NCI-H1092 treated with DMSO at 0.1 percent for 48 hours (cell line): ENCODE measurements at places on chromosomes 3 and 15.

- no peak for DNase-seq
Measured at GRCh38 chr3:128297401-128298138, 144.3 kb downstream of the EEFSEC start.

GRCh38 chr3:8423307-8423706 lies 78.3 kb upstream of the LMCD1 start:
- no peak for DNase-seq

DNA sequence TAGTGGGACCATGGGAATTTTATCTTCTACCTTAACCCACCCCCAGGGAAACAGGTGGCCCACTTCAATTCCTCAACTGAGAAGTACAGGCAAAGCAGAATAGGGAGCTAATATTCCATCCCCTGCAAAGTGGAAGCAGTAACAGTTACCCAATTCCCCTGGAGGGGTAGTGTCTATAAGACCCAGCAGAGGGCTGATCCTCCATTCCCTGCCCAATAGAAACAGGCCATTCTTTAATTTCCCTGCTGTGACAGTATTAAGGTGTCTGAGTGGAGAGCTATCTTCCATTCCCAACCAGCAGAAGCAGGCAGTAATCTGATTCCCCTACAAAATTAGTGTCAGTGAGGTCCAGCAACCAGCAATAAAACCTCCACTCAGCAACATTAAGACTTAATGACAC lies 219.8 kb downstream of the ULK4 start:
- no peak for DNase-seq

GRCh38 chr3:123740391-123740822 lies 143.7 kb downstream of the MYLK start:
- DNase-seq = no peak

GRCh38 chr3:66606868-66607267 lies 106.0 kb upstream of the LRIG1 start:
- no peak for DNase-seq

DNA sequence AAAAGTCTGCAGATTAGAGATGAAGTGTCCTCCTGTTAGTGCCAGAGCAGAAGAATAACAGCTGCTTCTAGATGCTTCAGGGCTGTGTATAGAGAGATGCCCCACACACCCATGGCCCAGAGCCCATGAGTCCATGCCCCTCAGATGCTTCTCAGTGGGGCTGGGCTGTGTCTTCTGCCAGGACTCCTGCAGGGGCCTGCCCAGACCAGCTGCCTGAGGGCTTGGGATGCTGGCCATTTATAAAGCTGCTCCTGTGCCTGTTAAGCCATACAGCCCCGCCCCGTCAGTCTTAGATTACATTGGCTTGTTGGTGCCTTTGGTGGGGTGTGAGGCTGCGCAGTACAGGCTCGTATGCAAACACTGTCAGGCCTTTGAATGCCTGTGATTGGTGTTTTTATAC lies 318.0 kb upstream of the CTDSPL start:
- no peak for DNase-seq

DNA sequence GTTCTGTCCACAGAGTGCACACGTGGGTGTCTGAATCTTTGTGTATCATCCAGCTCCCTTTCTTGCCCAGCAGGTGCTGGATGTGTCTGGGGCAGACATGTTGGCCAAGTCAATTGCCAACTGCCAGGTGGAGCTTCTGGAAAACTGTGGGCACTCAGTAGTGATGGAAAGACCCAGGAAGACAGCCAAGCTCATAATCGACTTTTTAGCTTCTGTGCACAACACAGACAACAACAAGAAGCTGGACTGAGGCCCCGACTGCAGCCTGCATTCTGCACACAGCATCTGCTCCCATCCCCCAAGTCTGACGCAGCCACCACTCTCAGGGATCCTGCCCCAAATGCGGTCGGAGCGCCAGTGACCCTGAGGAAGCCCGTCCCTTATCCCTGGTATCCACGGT lies 12.5 kb upstream of the RPP14 start:
- no peak for DNase-seq

- DNase-seq = no peak
Measured at GRCh38 chr15:79682285-79682684, 214.5 kb downstream of the MTHFS start.

GRCh38 chr3:125107861-125108567 lies 52.2 kb upstream of the HEG1 start:
- DNase-seq = no peak

- DNase-seq = no peak
Measured at GRCh38 chr3:77814845-77815244, 774.9 kb downstream of the ROBO2 start.

- DNase-seq = no peak
Measured at GRCh38 chr3:140128217-140128616, 193.2 kb downstream of the CLSTN2 start.

DNA sequence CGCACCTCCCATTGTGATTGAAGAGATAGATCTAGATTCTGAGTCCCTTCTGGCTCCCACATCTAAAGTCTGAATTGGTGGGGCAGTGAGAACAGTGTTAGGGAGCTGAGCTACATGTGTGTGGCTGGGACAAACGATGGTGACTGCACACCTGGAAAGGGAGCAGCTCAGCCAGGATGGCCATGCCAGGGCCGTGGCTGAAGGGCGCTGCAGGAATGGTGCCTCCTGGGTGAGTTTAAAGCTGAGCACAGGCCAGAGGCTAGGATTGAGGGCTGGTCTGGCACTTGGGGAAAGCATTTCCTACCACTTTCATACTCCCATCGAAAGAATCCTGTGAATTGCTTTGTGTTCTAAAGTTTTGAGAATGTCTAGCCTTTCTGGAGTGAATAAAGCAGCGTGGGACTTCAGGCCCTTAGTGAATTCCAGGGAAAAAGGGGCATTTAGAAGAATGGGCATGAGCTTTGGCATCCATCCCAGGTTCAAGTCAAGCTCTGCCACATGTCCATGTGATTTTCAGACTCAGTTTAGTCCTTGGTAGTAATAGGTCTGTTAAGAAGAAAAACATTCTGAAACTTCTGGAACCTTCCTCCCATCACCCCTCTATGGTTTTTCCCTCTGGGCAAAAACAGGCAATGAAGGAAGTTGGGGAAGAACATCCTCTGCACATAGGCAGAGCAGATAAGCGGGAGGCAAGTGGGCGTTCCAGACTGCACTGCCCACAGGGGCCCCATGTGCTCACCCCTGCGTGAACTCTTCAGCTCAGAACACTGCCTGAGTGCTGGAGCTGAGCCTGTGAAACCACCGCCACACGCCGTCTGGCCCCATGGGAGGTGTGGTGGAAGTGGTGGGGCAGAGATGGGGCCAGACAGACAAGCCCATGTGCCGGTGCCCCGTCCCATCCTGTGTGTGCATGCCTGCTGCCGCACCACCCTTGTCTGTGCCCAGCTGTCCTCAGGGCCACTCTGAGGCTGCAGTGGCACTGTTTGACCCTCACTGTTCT lies 12.9 kb upstream of the CPNE9 start:
- no peak for DNase-seq

GRCh38 chr15:31452595-31453557 lies 126.2 kb downstream of the KLF13 start:
- DNase-seq = no peak

DNA sequence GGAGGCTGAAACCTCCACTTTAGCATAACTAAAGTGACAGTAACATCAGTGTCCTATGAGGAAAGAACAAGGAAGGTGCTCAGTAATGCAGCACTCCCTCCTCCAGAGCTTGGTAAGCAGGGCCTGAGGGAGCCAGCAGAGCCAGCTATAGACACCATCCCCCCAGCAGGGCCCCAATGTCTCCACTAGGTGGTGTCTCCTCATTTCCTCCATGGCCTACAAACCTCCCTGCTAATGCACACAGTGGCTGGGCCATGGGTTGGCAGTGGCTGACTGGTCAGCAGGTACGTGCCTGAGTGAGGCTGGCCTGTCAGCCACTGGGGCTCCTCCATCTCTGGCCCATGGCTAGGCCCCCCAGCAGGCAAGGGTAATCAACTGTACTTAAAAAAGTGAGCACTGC lies 13.6 kb downstream of the MRPS25 start:
- DNase-seq = no peak

DNA sequence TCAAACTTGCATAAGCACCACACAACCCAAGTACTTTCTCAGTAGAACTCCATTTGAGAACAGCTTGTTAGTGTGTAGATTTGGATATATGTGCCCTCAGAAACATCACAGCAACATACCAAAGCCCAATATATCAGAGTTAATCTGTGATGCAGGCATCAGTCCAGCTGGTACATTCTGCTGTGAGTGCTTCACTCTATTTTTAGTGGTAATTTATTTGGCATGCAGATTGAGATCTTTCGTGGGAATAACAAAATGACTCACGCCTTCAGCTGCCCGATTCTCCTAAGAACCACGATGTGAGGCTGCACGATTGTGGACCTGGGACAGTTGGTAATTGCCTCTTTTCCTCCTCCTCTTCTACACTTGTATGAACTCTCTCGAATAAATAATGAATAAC lies 730.7 kb downstream of the SQOR start:
- no peak for DNase-seq

DNA sequence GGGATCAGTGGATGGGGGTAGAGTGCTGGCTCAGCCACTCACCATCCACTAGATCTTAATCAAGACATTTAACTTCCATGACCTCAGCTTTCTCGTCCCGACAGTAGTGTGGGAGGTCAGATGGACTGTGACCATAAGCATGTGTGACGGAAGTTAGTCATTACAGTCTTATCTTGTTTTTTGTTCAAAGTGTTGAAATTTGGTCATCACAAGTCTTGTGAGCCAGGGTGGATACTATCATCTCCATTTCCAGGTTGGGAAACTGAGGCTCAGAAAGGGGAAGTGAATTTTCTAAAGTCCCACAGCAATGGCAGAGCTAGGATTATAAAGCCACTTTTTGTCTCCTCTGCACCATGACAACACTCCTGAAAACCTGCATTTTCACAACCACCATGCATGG lies 32.0 kb upstream of the ITGA11 start:
- DNase-seq = no peak

- no peak for DNase-seq
Measured at GRCh38 chr3:170766823-170767575, 103.0 kb downstream of the RPL22L1 start.

DNA sequence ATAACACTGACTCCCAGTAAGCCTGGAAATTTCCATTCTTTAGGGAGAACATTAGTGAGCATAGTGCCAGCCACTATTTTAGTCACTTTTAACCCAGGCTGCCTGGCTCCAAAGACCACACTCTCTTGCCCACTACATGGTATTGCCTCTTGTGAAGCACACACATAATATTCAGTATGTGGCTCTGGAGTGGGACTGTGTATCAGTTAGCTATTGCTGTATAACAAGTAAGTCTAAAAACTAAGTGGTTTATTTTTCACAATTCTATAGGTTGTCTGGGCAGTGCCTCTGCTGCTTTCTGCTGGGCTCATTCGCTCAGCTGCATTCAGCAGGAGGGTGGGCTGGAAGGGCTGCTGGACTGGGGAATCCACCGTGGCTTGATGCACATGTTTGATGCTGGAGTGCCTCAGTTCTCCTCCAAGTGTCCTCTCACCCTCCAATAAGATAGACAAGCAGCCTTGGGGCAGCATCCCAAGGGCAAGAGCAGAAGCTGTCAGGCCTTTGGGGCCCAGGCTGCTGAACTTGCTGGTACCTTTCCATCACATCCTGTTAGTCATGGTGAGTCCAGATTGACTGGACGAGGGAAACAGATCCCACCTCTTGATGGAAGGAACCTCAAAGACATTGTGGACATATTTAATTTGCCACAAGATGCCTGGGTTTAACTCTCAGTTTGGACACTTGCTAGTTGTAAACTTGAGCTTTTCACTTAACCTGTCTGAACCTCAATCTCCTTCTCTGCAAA lies 66.6 kb upstream of the TLE3 start:
- DNase-seq = no peak

DNA sequence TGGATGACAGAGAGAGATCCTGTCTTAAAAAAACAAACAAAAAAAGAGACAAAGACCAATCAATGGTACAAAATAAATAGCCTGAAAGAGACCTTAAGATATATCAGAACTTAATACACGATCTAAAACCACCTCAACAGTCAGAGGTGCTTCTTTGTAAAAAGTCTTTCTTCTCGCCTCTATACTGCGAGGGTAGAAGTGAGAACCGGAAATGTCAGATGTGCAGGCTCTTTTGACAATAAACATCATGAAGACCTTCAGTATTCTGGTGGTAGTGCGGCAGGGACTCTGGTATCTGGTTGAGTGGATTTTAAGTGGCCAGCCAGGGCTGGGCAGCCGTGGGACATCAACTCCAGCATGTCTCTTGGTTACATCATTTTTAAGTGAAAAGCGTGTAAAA lies 30.0 kb downstream of the RUBCN start:
- no peak for DNase-seq

DNA sequence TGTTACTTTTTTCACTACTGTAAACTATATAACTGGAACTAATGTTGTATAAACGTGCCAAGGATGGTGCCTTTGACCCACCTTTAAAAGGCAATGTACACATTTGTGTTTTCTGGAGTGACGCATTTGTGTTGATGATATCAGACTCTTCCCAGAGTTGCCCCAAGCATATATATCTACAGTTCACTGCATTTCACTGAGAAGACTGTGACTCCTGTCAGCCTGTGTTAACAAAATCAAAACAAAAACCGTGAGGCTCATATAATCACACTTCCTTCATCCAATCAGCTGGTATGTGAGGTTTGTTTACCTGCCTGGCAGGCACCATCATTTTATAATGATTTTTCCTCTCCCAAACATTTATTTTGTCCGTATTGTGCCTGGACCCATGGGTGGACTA lies 117.6 kb upstream of the ROBO1 start:
- DNase-seq = no peak

DNA sequence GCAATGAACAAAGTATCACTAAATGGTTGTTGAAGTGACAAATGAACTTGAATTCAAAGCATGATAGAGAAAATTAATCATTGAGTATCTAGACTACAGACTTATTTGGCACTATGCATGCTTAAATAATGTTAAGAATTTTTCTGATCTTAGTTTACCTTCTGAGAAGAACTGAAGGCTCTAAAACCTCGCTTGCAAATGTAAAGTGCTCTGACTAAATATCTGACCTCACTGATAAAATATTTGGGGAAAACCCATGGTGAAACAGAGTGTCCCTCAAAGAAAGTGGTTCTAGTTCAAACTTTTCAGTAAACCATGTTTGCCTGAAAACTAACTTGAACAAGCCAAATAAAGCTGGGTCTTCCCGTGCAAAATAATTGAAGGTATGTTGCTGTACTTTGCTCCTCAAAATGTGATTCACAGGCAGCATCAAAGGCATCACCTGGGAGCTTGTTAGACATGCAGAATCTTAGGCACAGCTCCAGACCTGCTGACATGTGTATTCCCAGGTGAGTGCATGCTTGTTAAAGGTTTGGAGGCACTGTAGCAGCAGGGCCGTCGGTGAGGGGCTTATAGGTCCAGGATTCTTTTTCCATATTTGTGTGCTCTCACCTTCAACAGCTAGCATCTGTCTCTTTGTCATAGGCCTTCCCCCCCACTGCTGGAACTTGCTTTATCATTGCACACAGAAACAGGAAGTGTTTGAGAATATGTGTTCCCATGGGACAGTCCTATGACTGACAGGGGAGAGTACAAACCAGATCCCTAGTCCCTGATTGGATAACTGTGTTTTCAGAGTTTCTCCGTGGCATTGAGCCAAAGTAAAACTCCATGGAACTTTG lies 524.2 kb upstream of the LMCD1 start:
- no peak for DNase-seq

DNA sequence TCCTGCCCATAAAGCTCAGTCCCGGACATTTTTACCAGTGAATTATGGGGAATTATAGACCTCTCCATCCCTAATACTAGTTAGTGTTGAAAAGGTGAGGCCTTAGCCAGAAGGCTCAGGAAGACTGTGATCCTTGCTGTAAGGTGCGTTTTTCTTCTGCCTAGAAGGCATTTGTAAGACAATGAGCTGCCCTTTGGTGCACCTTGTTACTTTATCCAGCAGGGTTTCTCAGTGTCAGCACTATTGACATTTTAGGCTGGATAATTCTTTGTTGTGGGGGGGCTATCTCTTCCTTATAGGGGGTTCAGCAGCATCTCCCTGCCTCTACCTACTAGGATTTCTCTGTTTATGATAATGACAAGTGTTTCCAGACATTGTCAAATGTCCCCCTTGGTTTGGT lies 108.1 kb upstream of the ABHD17C start:
- no peak for DNase-seq
